Stimulated activated CD4-positive, alpha-beta T cell treated with anti-CD3 and anti-CD28 coated beads, Interleukin-1b, Interleukin-23, amount 100 ng/mL, for 1 hour (primary cell): ENCODE measurements at places on chromosomes 12 and 14.
A peak's percentile ranks its signal among the peaks of the same experiment; 100 is the strongest.

- DNase-seq: no peak
Observed at GRCh38 chr12:116160231-116160630, 117.3 kb downstream of the MED13L start.

DNA sequence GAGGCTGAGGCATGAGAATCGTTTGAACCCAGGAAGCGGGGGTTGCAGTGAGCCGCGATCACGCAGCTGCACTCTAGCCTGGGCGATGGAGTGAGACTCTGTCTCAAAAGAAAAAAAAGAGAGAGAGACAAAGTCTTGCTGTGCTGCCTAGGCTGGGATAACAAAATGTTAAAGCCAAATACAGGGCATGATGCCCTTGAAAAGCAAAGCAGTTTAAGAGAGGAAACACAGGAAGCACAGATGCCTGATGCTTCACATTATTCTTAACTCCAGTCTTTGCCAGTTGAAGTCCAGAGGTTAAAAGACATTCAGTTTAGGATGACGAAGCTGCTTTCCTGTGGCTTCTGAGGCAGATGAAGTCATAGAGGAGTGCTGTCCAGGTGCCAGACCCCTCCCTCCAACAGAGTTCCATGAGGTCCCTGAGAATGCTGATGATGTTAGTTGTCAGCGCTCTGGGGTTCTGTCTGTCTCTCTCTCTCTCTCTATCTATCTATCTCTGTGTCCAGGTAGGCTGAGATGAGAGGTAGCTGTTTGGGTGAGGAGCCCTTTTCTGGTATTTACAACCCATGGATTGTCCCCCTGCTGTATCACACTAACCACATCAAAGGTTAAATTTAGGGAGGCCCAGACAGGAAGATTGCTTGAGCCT, 4.9 kb upstream of the MRPL52 start:
- DNase-seq: no peak

DNA sequence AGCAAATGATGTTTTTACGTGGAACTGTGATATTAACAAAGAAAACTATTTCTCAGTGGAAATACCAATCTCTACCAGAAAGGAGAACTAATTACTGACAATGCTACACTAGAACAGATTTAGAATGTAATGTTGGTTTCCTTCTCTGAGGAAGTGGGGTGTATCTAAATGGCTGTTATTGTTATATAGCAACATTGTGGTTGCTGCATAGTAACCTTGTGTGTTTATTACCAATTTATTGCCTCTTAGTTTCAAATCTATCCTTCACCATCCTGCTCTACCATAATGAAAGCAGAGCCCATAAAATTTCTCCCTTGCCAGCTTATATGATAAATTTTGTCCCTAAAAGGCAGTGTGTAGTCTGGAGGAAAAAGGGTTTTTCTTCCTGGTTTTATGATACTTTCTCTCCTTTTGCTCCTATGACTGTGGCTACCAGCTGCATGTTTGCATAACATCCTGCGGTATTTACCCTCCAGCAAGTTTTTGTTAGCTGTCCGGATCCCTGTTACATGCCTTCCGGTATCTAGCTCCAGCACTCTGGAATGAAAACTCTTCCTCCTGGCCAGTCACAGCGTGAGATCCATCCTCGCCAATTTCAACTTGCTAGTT, 5.7 kb upstream of the KLRK1 start:
- no peak for DNase-seq

DNA sequence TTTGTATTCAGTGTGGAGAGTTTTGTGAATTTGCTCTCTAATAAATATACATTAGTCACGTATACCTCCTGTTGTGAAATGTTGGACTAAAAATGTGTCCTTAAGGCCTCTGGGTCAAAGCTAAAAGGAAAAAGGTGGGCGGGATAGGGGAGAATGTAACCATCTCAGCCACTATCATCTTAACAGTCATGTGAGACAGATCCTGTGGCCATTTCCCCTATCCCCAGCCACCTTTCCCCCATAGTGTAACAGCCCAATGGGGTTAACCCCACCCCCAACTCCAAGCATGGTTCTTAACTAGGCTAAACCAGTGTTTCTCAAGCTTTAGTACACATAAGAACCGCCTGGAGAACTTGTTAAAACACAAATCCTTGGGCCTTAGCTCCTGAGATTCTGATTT, 6.5 kb upstream of the ITPR2 start:
- no peak for DNase-seq

DNA sequence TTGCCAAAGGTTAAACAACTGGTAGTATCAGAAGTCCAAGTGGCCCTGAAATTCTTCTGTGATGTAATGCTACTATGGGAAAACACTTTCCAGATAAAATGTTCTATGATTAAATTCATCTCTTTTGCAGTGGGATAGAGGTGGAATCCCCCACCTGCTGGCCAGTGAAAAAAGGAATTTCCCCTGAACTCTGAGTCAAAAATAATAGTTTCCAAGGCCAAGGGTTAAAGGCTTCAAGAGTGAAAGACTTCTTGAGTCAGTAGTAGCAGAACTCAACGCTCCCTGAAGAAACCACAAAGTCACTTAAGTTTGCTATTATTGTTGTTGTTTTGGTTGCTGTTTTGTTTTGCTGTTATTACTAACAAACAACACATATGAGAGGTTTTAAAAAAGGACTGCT, 330.8 kb downstream of the SOX5 start:
- no peak for DNase-seq

GRCh38 chr14:55212634-55213033, 21.2 kb upstream of the DLGAP5 start:
- no peak for DNase-seq

DNA sequence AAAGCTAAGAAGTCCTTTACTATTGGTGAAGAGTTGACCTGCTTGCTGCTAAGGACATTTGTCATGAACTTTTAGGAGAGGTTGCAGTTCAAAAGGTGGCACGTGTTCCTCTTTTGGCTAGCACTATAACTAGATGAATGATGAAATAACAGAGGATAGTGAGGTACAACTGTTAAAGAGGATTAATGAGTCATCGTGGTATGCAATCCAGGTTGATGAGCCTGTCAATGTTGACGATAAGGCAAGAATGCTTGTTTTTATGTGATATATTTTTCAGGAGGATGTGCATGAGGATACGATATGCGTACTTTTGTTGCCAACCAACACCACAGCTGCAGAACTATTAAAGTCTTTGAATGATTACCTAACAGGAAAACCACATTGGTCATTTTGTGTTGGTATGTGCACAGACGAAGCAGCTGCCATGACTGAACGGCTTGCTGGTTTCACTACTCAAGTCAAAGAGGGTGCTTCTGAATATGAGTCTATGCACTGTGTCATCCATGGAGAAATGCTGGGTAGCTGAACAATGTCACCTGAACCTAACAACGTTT, 10.6 kb downstream of the CEP128 start:
- no peak for DNase-seq

DNA sequence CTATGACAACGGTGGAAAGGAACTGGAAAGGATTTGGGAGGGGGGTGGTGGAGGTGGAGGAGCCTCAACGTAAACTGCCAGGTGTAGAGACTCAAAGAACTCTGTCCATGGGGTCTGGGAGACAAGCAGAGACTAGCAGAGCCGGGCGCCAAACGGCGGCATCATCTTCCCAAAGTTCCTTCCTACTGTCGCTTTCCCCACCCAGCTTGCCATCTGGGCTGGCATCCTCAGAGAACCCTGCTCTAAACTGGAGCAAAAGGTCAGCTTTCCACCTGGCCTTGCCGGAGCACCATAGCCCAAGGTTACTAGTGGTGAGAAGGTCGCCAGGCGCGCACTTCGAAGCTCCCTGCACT, 4.0 kb upstream of the IRF2BPL start:
- DNase-seq: no peak

GRCh38 chr14:90336985-90337384, 5.2 kb upstream of the NRDE2 start:
- no peak for DNase-seq

GRCh38 chr12:98896938-98897337, 251.8 kb downstream of the APAF1 start:
- no peak for DNase-seq

- DNase-seq: no peak
Observed at GRCh38 chr12:124625867-124626675, 58.7 kb upstream of the NCOR2 start.

DNA sequence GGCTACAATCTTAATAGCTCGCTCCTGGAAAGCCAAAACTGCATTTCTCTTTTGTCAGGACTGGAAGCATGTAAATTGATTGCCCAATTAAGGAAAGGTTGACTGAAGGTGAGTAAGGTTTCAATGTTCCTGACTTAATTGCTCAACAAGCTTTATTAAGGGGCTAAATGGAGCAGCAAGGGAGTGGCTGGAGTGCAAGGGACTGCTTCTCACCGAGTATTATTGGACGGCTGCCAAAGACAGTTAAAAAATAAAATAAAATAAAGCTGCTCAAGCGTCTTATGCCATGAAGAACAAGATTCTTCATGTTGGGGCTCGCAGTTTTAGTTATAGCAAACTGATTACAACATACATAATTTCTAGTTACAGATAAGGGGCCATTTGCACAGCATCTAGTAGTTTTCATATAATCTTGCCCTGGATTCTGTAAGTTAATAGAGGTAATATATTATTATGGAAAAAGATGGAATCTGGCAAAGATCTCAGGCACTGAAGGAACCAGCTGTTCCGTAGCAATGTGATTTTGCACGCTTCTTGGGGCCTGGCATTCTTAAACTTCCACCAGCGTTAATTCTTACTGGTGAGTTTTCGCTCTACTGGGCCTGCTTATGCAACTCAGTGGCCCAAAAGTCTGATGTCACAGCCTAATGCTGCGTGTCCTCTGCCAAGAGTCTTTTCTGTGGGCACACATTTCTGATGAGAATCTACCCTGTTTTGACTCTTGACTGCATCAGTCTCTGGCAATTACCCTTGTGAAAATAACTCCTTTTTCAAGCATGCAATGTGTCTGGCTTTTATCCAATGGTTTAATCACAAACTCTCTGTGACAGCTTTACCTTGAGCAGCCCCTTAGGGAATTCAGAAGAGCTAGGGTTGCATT, 108.5 kb downstream of the SLC38A1 start:
- DNase-seq: no peak

- peak; percentile 22 for DNase-seq
Observed at GRCh38 chr14:68283378-68284123, 464.0 kb downstream of the RAD51B start.

- no peak for DNase-seq
Observed at GRCh38 chr12:57215668-57216013, 953 bp upstream of the NXPH4 start.

- DNase-seq: no peak
Observed at GRCh38 chr12:132537836-132538662, 48.1 kb downstream of the FBRSL1 start.

GRCh38 chr12:26651566-26652188, 181.3 kb downstream of the ITPR2 start:
- DNase-seq: no peak

- DNase-seq: no peak
Observed at GRCh38 chr12:100733817-100734593, 60.6 kb upstream of the ANO4 start.

DNA sequence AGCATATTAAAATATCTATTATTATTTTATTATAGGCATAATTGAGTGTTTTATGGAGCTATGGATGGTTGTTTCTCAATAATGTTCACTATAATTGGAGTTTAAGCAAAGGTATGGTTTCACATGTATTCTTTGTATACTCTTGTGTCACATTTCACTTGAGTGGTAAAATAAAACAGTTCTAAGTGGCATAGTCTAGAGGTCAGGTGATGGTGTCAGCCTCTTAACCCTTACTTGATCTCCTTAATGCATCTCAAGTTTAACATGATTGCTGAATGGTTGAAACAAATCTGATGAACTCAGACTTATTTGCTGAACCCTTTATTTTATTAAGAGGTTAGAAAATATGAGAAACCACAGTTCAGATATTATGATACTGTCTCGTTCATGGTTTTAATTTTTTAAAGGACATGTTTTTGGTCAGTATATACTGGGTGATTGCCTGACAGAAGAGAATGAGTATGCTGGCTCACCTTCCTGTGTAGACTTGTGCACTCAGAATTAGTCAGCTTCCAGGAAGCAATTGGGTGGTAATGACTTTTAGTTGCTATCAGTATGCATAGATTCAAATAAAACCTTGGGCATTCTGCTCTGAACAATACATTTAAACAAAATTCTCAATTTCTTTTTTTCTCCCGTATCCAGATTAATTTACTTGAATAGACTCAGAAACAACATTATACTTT, 464.6 kb downstream of the PCNX1 start:
- DNase-seq: no peak

DNA sequence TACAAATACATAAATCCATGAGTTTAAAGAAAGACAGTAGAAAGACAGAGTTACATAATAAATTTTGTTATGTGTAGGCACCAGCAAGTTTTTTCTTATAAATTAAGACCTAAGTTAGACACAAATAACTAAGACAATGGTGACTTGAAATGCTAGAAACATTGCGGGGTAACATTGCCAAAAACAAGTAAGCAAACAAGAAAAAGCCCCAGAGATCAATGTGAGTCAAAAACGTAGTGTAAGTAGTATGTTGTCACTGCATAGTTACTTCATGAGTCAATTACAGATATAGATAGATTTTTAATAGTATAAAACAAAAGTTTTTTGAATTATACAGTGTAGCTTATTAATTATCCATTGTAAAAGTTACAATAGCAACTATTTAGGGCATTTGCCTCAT, 83.4 kb downstream of the CNTN1 start:
- DNase-seq: no peak

GRCh38 chr12:14959463-14959862, 1.9 kb downstream of the ARHGDIB start:
- no peak for DNase-seq

DNA sequence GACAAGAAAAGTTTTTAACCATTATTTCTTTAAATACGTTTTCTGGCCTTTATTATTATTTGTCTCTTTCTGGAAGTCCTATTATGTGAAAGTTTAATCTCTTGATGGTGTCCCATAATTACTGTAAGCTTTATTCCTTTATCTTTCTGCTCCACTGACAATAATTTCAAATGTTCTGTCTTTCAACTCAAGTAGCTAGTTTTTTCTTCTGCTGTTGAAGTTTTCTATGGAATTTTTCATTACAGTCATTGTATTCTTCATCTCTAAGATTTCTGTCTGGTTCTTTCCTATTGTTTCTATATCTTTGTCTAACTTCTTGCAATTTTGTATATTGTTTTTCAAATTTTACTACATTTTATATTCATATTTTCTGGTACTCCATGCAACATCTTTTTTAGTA, 173.6 kb upstream of the MGAT4C start:
- no peak for DNase-seq

DNA sequence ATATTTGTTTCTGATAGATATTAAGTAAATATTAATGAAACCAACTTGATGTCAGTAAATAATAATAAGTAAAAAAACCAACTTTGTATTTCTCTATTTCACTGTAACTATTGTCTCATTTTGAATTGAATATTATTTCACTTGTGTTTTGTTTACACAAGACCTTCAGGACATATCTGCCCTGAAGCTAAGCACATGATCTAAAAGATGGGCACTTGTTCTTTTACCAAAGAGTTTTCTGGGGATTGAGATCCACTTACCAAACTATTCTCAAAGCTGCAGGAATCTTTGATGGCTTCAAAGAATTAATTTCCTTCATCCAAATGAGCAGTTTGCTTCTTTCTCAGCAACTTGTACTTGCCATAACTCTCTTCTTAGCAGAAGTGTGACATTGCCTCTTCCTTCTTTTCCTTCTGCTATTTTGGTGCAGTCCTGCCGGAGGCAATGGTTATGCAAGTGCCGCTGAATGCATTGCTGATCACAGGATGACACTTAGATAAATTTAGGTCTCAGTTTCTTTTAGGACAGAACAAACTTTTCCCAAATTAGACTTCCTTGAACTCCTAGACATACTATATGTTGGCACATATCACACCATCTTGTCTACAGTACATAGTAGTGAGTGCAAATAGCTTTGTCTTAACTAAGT, 9.2 kb downstream of the FAR2 start:
- DNase-seq: no peak

GRCh38 chr12:88163371-88163770, 21.3 kb downstream of the TMTC3 start:
- DNase-seq: no peak

- DNase-seq: no peak
Observed at GRCh38 chr14:71621980-71622605, 310.1 kb upstream of the RGS6 start.
